ENCODE measurements at places on chromosomes 6 and 20.

GRCh38 chr6:38415231-38416005 lies 224.3 kb downstream of the BTBD9 start:
- H3K27ac ChIP-seq, result no peak overlapping the region
- H3K4me3 ChIP-seq, result no peak overlapping the region
- no peaks in the 10 kb centered on the region for H3K36me3 ChIP-seq
- no peak for DNase-seq
- H3K4me1 ChIP-seq, result no peaks in the 10 kb centered on the region

DNA sequence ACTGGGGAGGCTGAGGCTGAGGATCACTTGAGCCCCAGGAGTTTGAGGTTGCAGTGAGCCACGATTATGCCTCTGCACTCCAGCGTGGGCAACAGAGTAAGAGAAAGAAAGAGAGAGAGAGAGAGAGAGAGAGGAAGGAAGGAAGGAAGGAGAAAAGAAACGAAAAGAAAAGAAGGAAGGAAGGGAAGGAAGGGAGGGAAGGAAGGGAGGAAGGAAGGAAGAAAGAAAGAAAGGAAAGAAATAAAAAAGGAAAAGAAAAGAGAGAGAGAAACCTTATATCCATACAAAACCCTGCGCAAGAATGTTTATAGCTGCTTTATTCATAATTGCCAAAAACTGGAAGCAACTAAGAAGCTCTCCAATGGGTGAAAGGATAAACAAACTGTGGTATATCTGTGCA lies 8.1 kb upstream of the HSPA12B start:
- no peak overlapping the region for H3K4me3 ChIP-seq
- DNase-seq, result no peak
- H3K27me3 ChIP-seq, result peaks cover 53% of the 10 kb centered on the region
- no peak overlapping the region for H3K27ac ChIP-seq
- H3K4me1 ChIP-seq, result no peaks in the 10 kb centered on the region
- no peaks in the 10 kb centered on the region for H3K36me3 ChIP-seq

- no peak for DNase-seq
- H3K27me3 ChIP-seq, result peaks cover 19% of the 10 kb centered on the region
- no peak overlapping the region for H3K27ac ChIP-seq
- H3K36me3 ChIP-seq, result no peaks in the 10 kb centered on the region
- no peak overlapping the region for H3K4me3 ChIP-seq
Observed at GRCh38 chr20:39534846-39535245, 572.7 kb downstream of the DHX35 start.

DNA sequence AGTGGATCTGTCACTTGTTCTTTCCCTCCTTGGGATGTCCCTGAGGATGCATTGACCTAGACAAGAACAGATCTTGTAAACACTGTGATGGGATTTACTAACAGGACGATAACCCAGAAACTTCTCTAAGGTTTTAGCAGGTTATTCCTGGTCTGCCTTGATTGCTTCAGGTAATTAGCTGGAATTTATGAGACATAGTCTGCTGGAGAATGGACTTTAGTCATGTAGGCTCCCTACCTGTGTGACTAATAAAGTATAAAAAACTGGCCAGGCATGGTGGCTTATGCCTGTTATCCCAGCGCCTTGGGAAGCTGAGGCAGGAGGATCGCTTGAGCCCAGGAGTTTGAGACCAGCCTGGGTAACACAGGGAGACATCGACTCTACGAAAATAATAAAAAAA lies 96.1 kb downstream of the PAK5 start:
- H3K27ac ChIP-seq, result no peak overlapping the region
- H3K27me3 ChIP-seq, result no peaks in the 10 kb centered on the region
- DNase-seq, result no peak

DNA sequence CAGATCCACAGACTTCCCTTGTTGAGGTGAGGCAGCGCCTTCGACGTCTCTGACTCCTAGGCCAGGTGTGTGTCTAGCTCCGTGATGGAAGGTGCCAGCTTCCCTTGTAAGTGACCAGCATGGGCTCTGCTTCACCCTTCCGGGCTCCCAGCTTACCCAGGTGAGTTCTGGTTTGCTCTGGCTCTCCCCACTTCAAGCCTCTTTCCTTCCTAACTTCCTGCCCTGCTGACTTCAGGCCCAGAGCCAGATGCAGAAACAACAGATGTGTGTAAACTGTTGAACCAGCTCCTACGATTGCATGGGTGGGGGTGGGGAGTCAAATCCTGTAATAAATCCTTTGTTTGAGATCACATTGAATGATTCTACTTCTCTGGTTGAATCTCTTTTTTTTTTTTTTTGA lies 51.6 kb upstream of the BMP6 start:
- H3K27ac ChIP-seq, result no peak overlapping the region
- no peaks in the 10 kb centered on the region for H3K36me3 ChIP-seq
- peaks cover 18% of the 10 kb centered on the region for H3K27me3 ChIP-seq
- H3K4me1 ChIP-seq, result peaks cover 11% of the 10 kb centered on the region
- H3K4me3 ChIP-seq, result no peak overlapping the region
- no peak for DNase-seq

DNA sequence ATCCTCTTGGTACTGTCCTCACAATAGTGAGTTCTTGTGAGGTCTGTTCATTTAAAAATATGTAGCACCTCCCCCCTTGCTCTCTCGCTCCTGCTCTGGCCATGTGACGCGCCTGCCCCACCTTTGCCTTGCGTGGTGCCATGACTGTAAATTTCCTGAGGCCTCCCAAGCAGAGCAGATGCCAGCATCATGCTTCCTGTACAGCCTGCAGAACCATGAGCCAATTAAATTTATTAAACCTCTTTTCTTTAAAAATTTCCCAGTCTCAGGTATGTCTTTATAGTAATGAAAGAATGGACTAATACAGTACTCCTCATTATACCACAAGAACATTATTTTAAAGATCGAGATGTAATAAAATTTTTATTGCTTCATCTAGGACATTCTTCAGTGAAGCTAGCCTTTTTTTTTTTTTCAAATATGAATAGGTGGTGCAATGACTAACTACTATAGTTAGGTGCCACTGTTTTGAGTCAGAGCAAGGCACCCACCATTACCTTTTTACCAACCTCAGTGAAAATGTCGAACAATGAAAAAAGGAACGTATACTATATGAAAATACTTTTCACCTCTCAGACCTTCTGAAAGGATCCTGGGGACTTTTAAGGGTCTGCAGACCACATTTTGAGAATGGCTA lies 191.1 kb upstream of the SGK1 start:
- no peak for DNase-seq
- no peak overlapping the region for H3K4me3 ChIP-seq
- H3K27ac ChIP-seq, result no peak overlapping the region

Measured in progenitor cell of endocrine pancreas (in vitro differentiated cells).